ENCODE measurements at places on chromosomes 12 and 14. TPM values are rescaled to one million over a fixed set of nuclear protein-coding genes. Genes with fewer than 3 reads are reported as not detected.

The DEGS2 gene
- total RNA-seq, result 0.35 TPM

The SAMD4A gene
- 6.9 TPM for total RNA-seq

The PLBD1 gene
- total RNA-seq, result 16.3 TPM

The KLRK1 gene
- not detected for total RNA-seq

The KRT72 gene
- not detected for total RNA-seq

The MLXIP gene
- total RNA-seq, result 20.5 TPM

The KLRD1 gene
- total RNA-seq, result 0.03 TPM

The CNIH1 gene
- total RNA-seq, result 197 TPM

The NDRG2 gene
- total RNA-seq, result 15.2 TPM

DNA sequence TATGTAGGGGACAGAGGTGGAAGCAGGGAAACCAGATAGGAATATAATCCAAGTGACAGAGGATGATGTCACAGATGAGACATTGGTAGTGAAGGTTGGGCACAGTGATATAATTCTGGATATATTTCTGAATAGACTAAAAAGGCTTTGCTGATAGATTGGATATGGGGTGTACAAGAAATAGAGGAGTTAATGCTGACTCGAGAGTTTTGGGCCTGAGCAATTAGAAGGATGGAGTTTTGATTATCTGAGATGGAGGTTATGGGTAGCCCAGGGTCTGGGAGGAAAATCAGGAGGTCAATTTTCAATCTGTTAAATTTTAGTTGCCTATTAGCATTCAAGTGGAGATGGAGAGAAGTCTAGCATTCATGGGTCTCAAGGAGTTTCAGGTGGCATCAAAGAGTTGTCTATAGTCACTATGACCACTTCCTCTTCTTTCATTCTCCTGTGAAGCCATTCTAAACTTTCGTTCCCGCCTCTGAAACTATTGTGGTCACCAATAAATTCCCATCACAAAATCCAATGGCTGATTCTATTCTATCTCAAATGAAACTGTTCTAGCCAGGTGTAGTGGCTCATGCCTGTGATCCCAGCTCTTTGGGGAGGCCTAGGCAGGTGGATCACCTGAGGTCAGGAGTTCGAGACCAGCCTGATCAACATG lies 10.6 kb upstream of the ANO6 start:
- H3K27me3 ChIP-seq, result no peaks in the 10 kb centered on the region
- no peak overlapping the region for H3K4me3 ChIP-seq
- no peaks in the 10 kb centered on the region for H3K36me3 ChIP-seq
- H3K4me1 ChIP-seq, result no peaks in the 10 kb centered on the region

DNA sequence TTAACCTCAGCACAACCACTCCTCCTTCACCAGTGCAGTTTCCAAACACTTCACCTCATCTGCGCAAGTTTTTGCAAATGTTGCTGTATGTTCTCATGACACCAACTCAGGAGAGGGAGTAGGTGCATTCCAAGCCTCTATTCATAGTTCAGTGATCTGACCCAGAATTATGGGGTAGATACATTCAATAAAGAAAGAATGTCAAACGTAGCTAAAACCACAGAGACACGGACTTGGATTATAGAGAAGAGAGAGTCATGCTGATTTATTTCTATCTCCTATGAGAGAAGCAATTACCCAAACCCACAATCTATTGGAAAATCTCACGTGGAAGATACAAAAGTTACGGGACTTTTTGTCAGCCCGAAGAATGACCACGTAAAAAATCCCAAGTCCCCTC lies 1006.0 kb upstream of the TMEM132C start:
- no peak overlapping the region for H3K4me3 ChIP-seq

GRCh38 chr14:29223947-29224346 lies 457.4 kb downstream of the FOXG1 start:
- H3K27ac ChIP-seq, result no peak overlapping the region
- no peak overlapping the region for H3K4me3 ChIP-seq
- H3K27me3 ChIP-seq, result no peaks in the 10 kb centered on the region
- DNase-seq, result no peak
- no peaks in the 10 kb centered on the region for H3K4me1 ChIP-seq

DNA sequence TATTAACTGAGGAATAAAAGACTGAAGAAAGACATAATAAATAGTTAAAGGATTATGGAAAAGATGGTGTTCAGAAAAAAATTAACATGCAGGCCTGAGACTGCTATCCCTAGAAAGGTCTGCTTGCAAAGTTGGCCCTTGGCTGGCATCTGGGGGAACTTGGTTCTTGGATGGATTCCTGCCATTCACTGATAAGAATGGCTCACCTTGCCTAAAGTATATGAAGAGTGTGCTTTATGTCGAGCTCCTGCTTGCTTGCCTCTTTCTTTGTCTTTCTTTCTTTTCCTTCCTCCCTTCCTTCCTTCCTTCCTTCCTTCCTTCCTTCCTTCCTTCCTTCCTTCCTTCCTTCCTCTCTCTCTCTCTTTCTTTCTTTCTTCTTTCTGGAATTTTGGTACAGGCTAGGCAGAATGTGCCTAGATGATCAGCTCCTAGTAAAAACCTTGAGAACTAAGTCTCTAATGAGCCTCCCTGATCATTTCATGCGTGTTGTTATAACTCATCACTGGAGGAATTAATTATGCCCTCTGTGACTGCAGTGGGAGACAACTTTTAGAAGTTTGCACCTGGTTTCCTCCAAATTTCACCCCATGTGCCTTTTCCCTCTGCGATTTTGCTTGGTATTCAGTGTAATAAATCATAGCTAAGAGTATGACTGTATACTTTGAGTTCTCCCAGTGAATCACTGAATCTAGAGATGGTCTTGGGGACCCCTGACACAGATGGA lies 44.7 kb downstream of the IFT81 start:
- H3K4me1 ChIP-seq, result peaks cover 14% of the 10 kb centered on the region
- H3K27ac ChIP-seq, result no peak overlapping the region
- H3K4me3 ChIP-seq, result no peak overlapping the region
- DNase-seq, result no peak
- peaks cover 6% of the 10 kb centered on the region for H3K36me3 ChIP-seq

DNA sequence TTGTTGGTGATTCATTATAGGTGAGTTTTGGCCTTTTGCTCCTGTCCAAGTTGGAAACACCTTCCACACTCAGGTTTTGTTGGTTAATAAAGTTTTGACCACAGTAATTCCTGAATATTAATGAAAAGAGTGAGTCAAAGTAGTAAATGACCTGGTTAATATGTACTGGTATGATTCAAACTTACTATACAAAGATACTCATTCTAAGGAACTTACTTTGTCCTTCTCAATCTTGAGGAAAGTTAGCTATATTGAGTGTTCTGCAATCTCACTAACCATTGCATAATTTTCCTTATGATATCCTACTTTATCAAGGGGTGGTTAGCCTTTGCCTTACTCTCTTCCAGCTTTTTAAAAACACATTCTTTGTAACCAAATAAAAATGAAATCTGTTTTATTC lies 20.9 kb upstream of the HECTD1 start:
- H3K27ac ChIP-seq, result no peak overlapping the region
- no peaks in the 10 kb centered on the region for H3K27me3 ChIP-seq
- peaks cover 13% of the 10 kb centered on the region for H3K4me1 ChIP-seq
- no peak for DNase-seq
- H3K4me3 ChIP-seq, result no peak overlapping the region

- no peaks in the 10 kb centered on the region for H3K27me3 ChIP-seq
- H3K36me3 ChIP-seq, result peaks cover 3% of the 10 kb centered on the region
- H3K4me3 ChIP-seq, result no peak overlapping the region
- H3K4me1 ChIP-seq, result peaks cover 2% of the 10 kb centered on the region
Measured at GRCh38 chr12:131984334-131984733, 34.6 kb downstream of the EP400 start.

- peaks cover 9% of the 10 kb centered on the region for H3K27me3 ChIP-seq
- H3K4me1 ChIP-seq, result peaks cover 5% of the 10 kb centered on the region
- H3K4me3 ChIP-seq, result peak overlapping the region; percentile 52
- no peak for DNase-seq
- no peak overlapping the region for H3K27ac ChIP-seq
Measured at GRCh38 chr12:3753544-3754284, 805 bp upstream of the CRACR2A start.

DNA sequence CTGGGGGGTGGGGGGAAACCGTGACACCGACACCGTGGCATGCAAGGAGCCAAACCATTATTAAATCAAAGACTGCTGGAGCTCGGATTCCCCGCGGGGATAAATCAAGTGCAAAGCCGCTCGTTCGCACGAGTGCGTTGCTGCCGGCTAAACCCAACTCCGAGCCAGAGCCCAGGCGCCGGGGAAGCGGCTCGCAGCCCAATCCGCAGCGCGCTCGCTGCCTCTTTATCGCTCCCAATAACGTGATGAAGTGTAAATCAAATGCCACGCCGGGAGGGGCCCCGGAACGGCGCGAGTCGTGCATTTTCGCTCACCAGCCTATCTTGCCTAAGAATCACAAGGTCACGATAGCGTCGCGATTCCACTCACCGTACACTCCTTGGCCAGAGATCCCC lies 1.3 kb downstream of the MDGA2 start:
- H3K36me3 ChIP-seq, result no peaks in the 10 kb centered on the region
- peak; percentile 55 for DNase-seq
- H3K4me1 ChIP-seq, result peaks cover 11% of the 10 kb centered on the region
- peak overlapping the region; percentile 89 for H3K4me3 ChIP-seq

DNA sequence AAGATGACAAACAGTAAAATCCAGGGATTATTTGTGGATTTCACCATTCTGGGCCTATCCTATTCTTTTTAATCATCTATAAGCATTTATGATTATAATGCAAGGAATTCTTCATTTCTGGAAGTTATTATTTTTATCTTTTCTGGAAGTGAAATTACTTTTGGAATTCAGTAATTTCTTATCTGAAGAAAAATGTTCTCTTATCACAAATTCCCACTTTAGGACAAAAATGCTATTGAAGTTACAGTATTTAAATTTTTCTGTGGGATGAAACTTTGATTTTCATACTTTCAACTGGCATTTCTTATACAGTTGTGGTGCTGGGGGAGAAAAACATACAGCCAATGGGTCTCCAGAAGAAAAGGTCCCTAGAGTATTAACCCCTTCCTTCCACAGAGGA lies 96.0 kb downstream of the CAND1 start:
- no peak overlapping the region for H3K4me3 ChIP-seq
- no peak for DNase-seq
- H3K36me3 ChIP-seq, result no peaks in the 10 kb centered on the region
- H3K4me1 ChIP-seq, result no peaks in the 10 kb centered on the region
- no peaks in the 10 kb centered on the region for H3K27me3 ChIP-seq

GRCh38 chr12:105936496-105936895 lies 202.3 kb downstream of the NUAK1 start:
- no peaks in the 10 kb centered on the region for H3K27me3 ChIP-seq
- no peak for DNase-seq
- no peak overlapping the region for H3K4me3 ChIP-seq
- H3K36me3 ChIP-seq, result no peaks in the 10 kb centered on the region
- peaks cover 13% of the 10 kb centered on the region for H3K4me1 ChIP-seq

DNA sequence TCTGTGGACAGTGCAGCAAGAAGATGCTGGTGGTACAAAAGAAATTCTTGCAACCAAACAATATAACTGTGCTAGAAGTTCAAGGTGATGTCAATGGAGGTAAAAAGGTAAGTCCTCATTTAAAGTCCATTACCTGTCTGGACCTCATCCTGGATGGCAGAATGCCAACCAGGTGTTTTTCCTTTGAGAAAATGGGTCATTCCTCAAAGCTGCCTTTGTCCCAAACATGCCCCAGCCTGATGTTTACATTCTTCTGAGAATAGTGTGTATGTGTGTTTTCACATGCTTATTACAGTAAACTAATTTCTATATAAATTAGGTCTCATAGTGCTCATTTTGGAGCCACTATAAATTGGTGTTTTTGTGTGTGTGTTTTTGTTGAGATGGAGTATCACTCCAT lies 24.9 kb downstream of the ACTR6 start:
- H3K4me1 ChIP-seq, result no peaks in the 10 kb centered on the region
- no peak for DNase-seq
- H3K36me3 ChIP-seq, result peaks cover 10% of the 10 kb centered on the region
- no peak overlapping the region for H3K27ac ChIP-seq

DNA sequence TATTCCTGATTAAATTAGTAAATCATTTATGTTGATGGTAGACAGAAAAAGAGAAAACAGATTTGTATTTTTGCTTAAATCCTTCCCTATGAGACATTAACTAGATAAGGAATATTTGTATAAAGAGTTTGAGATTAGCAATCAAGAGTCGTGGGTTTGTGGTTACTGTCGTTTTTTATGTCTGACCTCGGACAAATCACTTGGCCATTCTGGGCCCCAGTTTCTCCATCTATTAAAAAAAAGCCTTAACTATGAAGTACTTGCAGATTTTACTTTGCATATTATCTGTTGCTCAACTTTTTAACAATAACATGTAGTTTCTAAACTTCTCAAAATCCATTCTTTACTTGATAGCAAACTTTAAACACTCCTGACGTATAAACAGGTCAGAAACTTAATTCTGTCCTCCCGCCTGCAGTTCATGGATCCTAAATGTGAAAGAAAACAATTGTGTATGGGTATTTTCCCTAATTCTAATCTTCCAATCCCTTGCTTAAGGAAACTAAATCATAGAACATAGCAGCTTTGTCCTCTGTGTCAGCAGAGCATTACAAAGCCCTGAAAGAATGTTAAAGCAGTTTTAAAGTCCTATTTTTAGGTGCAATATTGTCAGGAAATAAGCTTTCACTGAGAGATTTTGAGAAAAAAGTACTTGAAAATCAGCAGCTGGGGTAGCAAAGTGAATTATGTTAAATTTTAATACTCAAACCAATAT lies 118.2 kb downstream of the GPR135 start:
- no peak overlapping the region for H3K4me3 ChIP-seq
- no peak overlapping the region for H3K27ac ChIP-seq
- H3K36me3 ChIP-seq, result no peaks in the 10 kb centered on the region

- H3K27me3 ChIP-seq, result no peaks in the 10 kb centered on the region
- DNase-seq, result no peak
- no peak overlapping the region for H3K27ac ChIP-seq
- H3K4me1 ChIP-seq, result peaks cover 9% of the 10 kb centered on the region
- no peak overlapping the region for H3K4me3 ChIP-seq
Measured at GRCh38 chr12:77471801-77472200, 358.9 kb upstream of the NAV3 start.

GRCh38 chr12:51383269-51383905 lies 7.8 kb downstream of the GALNT6 start:
- H3K4me3 ChIP-seq, result no peak overlapping the region
- H3K36me3 ChIP-seq, result no peaks in the 10 kb centered on the region
- peaks cover 38% of the 10 kb centered on the region for H3K4me1 ChIP-seq

DNA sequence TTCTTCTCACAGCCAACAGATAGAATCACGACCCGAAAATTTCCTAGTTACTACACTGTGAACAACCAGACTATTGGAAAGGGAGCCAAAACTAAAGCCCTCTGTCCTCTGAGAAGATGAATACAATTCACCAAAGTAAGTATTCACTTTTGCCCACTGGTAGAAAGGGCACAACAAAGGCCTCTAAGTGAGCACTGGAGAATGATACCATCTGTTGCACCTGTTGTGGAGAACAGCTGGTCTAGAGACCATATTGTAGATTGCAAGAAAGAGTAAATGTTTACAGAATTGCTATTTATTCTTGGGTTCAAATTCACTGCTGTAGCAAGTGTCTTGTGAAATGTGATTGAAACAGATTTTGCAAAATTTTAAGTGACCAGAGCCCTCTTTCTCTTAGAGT lies 46.9 kb upstream of the ANO6 start:
- no peaks in the 10 kb centered on the region for H3K27me3 ChIP-seq
- no peak overlapping the region for H3K27ac ChIP-seq
- H3K36me3 ChIP-seq, result no peaks in the 10 kb centered on the region

DNA sequence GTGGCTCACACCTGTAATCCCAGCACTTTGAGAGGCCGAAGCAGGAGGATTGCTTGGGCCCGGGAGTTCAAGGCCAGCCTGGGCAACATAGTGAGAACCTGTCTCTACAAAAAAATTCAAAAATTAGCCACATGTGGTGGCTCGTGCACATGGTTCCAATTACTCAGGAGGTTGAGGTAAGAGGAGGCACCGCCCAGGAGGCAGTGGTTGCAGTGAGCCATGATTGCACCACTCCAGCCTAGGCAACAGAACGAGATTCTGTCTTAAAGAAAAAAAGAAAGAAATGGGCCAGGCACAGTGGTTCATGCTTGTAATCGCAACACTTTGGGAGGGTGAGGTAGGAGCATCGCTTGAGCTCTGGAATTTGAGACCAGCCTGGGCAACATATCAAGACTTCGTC lies 33.5 kb downstream of the MAP1LC3B2 start:
- no peak for DNase-seq
- no peaks in the 10 kb centered on the region for H3K36me3 ChIP-seq
- H3K4me1 ChIP-seq, result no peaks in the 10 kb centered on the region
